H9 (cell line): ENCODE measurements at places on chromosomes 1 and 21.
A peak's percentile ranks its signal among the peaks of the same experiment; 100 is the strongest.

GRCh38 chr21:44403106-44404020 is 49.9 kb downstream of the TRPM2 start:
- peak; percentile 21 for DNase-seq

DNA sequence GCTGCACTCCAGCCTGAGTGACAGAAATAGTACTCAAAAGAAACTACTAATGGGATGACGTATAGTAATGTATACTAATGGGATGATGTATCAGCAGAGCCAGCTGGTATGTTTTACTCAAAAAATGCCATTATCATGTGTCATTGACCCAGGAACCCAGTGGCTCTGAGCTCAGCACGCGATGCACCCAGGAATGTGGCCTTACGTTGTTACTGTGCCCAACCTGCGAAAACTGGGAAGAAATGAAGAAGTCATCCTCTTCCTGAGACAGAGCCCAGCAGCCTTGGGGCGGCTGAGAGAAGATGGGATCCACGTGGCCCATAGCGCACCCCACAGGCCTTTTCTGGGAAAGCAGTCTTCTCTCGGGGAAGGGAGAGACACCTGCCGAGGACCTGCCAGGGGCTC is 8.8 kb downstream of the UBE2J2 start:
- DNase-seq, result peak; percentile 70

- DNase-seq, result peak; percentile 75
These were observed 55.6 kb downstream of the NKAIN1 start for GRCh38 chr1:31183927-31184554.

- DNase-seq, result no peak
These were observed 3.3 kb downstream of the GPR153 start for GRCh38 chr1:6257541-6258069.

DNA sequence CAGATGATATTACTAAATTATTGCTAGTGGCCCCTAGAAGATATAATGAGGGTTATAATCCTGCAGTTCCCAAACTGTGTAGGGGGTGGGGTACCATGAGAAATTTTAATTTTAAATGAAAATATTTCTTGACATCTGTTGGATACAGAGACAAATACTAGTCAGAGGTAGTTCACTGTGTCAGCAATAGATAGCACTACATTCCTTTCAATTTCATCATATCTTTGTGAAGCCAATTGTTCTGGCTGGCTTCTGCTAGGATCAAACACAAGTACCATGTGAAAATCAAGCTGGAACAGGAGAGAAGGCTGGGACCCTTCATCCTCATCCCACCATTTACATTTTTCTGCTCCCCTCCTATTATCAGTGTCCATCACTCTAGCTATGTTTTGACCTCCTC is 208.1 kb downstream of the USH2A start:
- DNase-seq, result no peak

GRCh38 chr1:71774705-71775104 is 507.6 kb downstream of the NEGR1 start:
- no peak for DNase-seq
